Lower lobe of right lung (tissue), 2 donors: ENCODE measurements at places on chromosomes 6 and 20. TPM values are rescaled to one million over a fixed set of nuclear protein-coding genes. Genes with fewer than 3 reads are reported as not detected.
A peak's percentile ranks its signal among the peaks of the same experiment; 100 is the strongest.

The WFDC2 gene
- 172 TPM for total RNA-seq

The FOXS1 gene
- 1.1 TPM for total RNA-seq

The CLIC1 gene
- total RNA-seq = 310 TPM

The ENPP4 gene
- total RNA-seq = 33.2 TPM

The HTR1B gene
- total RNA-seq = 0.18 TPM

The RBPJL gene
- not detected for total RNA-seq

The BHLHE23 gene
- not detected for total RNA-seq

The B3GALT4 gene
- total RNA-seq = 19.6 TPM

The MAK gene
- 1.3 TPM for total RNA-seq

The TFAP2C gene
- 4.2 TPM for total RNA-seq

The ZC3H12D gene
- 2.6 TPM for total RNA-seq

The ABCF1 gene
- 40.0 TPM for total RNA-seq

The THBS2 gene
- total RNA-seq = 8.8 TPM

The SNAI1 gene
- total RNA-seq = 1.9 TPM

The SYTL3 gene
- 13.9 TPM for total RNA-seq

DNA sequence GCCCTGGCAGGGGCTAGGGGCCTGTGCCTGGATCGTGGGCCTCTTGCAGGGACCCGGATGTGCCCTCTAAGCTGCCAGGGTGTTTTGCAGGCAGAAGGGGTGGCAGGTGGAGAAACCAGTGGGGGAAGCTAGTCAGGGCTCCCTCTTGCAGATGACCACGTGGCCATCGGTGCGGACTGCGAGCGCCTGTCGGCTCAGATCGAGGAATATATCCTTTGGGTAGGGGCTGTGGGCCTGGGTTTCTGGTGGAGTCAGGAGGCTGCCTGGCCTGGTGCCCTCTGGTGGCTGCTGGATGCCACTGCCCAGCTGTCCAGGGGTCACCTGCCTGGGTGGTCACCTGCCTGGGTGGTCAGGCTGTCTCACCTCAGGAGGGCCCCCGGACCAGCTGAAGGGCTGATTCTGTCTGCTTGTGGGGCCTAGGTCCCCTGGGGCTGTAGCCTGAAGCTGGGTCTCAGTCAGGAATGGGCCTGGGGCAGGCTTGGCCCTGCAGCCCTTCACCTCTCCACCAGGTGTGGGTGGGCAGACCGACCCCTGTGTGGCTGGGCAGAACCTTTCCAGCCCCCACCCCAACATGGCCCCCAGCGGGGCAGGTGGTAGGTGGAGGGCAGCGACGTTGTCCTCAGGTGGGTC, 6.7 kb downstream of the TCEA2 start:
- peak; percentile 63 for DNase-seq

GRCh38 chr6:41027799-41028560, 11.0 kb downstream of the UNC5CL start:
- peak; percentile 90 for DNase-seq

GRCh38 chr20:32241807-32242206, 34.1 kb downstream of the POFUT1 start:
- no peak for DNase-seq

GRCh38 chr6:49530141-49530776, 20.2 kb upstream of the C6orf141 start:
- DNase-seq = no peak

- no peak for DNase-seq
These were observed 303.1 kb downstream of the CDH26 start for GRCh38 chr20:60261333-60261732.

- DNase-seq = no peak
These were observed 598.4 kb downstream of the COL12A1 start for GRCh38 chr6:74607468-74607867.

DNA sequence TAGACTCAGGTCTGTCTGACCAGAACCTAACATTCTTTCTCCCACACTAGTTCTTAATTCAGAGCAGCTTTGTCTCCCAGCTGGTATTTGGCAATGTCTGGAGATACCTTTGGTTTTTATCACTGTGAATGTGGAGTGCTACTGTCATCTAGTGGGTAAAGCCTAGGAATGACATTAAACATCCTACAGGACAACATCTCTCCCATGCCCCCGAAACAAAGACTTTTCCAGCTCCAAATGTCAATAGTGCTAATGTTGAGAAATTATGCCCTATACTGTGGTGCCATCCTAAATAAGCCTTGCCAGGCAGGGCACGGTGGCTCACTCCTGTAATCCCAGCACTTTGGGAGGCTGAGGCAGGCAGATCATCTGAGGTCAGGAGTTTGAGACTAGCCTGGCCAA, 4.2 kb upstream of the TTPAL start:
- DNase-seq = no peak

- DNase-seq = no peak
These were observed 8.2 kb downstream of the DYNLRB1 start for GRCh38 chr20:34524426-34524825.

DNA sequence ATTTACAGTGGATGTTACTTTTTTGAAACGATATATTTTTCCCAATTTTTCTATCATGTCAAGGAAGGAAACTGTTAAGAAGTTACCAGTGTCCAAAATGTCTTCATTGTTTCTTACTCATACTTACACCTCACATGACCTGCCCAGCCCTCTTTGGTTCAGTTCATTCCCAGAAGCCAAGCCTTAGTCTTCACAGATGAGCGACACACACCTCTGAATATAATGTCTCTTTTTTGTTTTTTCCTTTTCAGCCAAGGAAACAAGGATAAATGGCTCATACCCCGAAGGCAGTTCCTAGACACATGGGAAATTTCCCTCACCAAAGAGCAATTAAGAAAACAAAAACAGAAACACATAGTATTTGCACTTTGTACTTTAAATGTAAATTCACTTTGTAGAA, 225.2 kb downstream of the SMOC2 start:
- DNase-seq = no peak

- no peak for DNase-seq
These were observed 3.1 kb downstream of the SRMS start for GRCh38 chr20:63544241-63544957.

DNA sequence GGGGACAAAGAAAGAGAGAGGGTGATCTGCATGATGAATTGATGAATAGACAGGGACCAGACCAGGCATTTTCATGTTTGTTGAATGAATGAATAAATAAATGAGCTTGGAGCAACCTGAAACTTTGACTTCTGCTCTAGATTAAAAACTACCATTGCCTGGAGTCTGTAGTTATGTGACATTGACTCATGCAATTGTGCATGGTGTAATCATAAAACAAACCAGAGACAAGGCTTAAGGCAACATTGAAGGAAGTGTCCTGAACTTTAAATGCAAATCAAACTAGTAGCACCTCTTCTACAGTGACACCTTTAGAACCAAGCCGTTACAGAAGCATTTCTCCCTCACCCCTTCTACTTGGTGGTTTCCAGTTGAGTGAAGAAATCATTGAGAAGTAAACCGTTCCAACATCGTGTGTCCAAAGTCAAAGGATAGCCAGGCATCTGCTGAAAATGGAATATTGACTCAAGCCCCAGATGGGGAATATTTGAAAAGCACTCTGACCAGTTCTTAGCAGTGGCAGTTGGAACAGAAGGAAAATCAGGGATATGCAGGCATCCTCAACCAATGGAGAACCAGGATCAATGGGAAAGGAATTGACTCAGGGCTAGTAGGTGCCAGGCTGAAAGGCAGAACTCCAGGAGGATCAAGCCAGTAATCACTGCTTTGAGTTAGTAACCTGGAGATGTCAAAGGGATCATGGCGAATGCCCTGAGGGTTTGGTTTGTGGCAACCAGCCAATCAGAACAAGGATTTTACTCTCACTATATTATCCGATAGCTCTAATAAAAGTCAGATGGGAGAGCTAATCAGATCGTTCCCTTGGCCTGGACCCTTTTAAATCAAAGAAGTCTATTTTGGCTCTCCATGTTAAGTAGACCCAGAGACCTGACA, 171.2 kb upstream of the TSHZ2 start:
- no peak for DNase-seq

DNA sequence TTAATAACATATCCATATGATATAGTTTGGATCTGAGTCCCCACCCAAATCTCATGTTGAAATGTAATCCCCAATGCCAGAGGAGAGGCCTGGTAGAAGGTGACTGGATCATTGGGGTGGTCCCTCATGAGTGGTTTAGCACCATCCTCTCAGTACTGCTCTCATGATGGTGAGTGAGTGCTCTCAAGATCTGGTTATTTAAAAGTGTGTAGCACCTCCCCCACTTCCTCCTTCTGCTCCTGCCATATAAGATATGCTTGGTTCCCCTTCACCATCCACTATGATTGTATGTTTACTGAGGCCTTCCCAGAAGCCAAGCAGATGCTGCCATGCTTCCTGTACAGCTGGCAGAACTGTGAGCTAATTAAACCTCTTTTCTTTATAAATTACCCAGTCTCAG, 22.9 kb downstream of the IRF4 start:
- DNase-seq = no peak

DNA sequence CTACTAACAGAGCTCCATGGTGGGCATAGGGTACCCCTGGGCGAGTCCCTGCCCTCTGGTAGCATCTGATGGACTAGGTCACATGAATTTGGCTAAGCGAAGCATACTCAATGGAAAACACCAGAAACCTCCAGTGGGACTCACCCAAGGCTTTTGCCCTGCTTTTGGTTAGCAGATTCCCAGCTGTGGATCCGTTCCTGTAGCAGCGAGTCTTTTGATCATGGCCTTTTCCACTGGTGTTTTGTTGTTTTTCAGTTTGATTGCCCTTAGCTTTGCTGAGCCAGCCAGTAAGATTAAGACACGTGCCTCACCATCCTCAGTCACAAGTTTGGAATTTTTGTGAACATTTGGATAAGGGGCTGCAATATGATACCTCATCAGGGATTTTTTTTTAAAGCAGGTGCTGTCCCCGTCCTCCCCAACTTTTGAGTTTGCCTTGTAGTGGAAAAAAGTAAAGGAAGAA, 8.0 kb downstream of the TNFAIP3 start:
- DNase-seq = no peak

- no peak for DNase-seq
These were observed 74.5 kb downstream of the PSMG4 start for GRCh38 chr6:3333263-3333662.

DNA sequence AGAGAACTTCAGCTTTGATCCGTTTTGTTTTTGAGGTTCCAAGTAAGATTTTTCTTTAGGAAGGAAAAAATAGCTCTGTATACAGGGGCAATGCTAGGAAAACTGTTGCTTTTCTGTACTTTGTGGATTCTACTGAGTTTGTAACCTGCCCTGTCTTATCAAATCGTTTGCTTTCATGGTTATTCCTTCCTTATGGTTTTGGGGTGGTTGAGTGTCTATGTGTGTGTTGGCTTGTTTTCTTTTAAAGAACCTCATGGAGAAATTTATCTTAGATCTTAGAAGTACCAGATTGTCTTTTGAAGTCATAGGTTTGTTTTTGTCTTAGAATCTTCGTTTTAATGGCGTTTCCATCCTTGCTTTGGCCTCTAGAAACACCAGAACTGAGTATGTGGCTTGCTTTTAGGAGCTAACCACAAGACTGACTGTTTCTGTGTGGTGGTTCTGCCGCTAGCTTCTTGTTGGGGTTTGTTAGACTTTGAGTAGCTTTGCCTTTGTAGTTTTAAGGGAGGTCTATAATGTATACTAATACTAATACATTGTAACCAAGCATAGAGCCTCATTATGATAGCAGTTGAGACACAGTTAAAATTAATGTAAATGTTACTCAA, 86.8 kb downstream of the RPP40 start:
- no peak for DNase-seq

- DNase-seq = no peak
These were observed 41.0 kb downstream of the COX4I2 start for GRCh38 chr20:31678389-31679356.

DNA sequence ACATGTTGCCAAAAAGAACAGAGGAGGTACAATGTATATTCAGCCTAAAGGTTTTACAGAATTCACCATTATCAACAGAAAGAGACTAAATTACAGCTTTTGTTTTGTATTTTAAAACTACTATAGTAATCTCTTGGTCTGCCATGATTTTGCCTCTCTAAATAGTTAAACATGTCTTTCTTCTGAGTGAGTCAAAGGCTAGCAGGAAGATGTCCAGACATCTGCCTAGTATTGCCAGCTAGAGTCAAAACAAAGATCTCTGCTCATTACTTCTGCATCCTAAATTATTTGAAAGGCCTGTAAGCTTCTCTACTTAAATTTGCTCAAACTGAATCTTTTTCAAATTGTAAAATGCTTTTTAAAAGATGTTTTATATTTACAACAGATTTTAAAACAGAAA, 8.8 kb downstream of the ASF1A start:
- no peak for DNase-seq

DNA sequence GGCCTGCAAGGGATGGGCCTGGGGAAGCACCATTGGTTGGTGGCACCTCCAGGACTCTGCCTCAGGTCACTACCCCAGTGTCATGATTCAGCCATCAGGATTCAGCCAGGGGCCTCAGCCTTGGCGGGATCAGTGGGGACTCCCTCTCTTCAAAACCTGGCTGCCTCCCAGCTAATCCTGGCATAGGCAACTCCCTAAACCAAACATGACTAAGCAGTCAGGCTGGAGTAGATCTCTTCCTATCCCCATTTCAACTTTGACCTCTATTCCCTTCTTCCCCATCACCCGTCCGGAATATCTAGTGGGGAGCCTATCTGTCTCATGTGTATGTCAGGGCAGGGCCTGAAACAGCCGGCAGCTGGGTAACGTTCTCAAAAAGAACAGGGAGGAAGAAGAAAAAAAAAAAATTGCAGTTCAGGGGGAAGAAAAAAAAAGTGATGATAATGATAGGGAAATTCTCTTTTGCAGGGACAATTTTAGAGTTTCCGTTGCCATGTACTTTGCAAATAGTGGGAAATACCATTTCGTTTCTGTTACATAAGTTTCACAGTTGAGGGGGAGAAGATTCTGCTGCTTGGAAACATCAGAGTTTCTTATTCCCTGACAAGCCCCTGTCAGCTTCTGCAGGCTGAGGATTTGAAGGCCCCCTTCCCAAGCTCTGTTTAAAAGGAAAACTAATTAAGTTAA, 4.1 kb upstream of the PREX1 start:
- DNase-seq = no peak

DNA sequence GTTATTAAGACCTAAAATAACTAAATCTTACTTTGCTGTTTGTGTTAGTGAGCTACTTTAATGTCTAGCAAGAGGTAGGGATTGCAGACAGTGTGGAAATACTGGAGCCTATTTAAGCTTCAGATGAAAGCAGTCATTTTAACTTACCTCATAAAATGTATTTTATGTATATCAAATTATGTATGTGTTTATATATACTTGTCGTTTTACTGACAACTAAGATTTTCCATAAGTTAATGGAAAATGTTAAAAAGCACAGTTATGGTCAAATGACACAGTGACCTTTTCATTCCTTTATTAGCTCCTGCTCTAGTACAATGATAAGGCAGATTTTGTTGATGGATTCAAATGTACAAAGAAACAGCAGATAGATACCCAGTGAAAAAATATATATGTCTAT, 34.6 kb downstream of the QKI start:
- no peak for DNase-seq

GRCh38 chr20:32772046-32772445, 9.9 kb downstream of the DNMT3B start:
- no peak for DNase-seq

DNA sequence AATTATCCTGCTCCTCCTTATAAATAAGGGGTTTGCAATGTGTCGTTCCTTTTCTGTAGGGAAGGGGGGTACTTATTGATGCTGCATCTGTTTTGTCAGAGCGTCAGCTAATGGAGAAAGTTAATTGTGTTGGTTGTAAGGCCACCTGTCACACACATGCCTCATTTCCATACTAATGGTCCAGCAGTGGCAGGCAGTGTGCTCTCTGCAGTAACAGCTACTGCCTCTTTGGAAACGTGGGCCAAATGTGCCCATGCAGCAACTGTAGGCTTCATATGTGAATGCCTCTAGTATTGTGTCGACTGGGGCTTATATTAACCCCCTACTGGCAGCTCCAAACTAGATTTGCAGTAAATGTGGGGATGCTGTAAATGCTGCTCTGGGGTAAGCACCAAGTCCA, 56.3 kb upstream of the OLIG3 start:
- DNase-seq = no peak
